ENCODE measurements at places on chromosomes 4 and X.

GRCh38 chrX:110006821-110007375 is 4.0 kb downstream of the TMEM164 start:
- DNase-seq = no peak

GRCh38 chr4:160044693-160045092 is 941.8 kb downstream of the RAPGEF2 start:
- DNase-seq = no peak

GRCh38 chrX:14825851-14826250 is 47.0 kb downstream of the FANCB start:
- no peak for DNase-seq

DNA sequence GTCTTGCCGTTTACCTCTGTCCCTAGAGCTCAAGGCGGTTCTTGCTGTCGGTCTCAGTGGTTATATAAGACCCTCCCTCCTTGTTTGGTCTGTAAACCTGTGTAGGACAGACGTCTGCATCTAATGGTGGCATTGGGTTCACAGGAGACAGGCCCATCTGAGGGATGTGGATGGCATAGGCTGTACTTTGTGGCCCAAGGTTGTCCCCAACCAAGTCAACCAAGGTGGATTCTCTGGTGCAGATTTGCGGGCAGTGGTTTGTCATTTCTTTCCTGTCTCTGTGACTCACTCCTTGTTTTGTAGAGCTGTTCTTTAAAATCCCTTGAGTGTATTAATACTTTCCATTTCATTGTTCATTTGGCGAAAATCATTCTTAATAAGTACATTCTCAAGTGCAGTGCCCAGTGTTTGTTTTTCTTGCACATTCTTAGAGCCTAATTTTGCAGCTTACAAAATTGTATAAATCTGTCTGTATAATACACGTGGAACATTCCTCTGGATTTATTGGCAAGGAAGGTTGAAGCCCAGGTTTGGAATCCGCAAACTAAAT is 68.0 kb upstream of the TLR2 start:
- no peak for DNase-seq

GRCh38 chrX:96464880-96465558 is 219.6 kb upstream of the DIAPH2 start:
- DNase-seq = no peak

GRCh38 chr4:154368060-154368459 is 123.5 kb downstream of the DCHS2 start:
- no peak for DNase-seq

DNA sequence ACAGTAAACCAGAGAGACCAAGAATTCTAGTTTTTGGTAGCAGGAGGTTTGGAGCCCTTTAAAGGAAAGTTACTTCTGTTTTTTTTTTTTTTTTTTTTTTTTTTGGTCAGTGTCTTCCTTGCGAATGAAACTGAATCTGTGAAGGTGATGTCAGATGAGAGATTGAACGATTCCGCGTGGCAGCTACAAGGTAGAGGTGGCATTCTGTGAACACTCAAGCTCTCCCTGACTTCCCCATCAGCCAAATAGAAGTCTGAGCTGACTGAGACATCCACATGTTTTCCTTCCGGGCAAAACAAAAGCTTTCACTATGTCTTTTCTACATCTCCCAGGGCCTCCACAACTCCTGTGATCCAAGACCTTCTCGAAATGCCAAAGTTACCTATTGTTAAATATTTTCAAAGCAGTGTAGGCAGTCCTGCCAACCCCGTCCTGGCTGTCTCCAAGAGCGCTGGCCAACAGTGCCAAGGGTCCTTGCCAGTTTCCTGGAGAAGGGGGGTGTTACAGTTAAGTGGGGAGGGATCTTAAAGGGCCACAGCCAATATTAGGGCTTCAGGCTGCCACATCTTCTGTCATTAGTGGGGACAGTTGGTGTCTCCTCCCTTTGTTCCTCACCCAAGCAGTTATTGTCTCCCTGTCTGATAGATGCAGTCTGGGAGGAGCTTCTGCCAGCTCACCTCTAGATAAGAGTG is 102.9 kb upstream of the SLC34A2 start:
- peak; percentile 24 for DNase-seq

GRCh38 chr4:105634402-105635080 is 73.9 kb downstream of the INTS12 start:
- no peak for DNase-seq

DNA sequence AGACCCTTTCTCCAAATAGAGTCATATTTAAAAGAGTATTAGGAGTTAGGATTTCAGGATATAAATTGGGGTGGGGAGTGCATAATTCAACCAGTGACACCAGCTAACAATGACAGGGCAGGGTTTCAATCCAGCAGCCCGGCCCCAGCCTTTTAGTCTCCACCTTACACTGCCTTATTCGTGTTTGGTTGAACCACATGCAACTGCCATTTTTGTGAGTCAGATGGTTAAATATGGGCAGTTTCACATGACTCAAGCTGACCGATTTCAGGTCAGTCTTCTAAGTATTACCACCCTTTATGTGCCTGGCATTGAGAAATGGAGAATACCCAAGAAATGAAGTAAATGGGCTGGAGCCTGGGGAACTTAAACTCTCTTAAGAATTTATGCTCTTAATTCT is 102.8 kb downstream of the STOX2 start:
- no peak for DNase-seq

GRCh38 chr4:106401157-106401556 is 32.6 kb upstream of the GIMD1 start:
- DNase-seq = no peak

DNA sequence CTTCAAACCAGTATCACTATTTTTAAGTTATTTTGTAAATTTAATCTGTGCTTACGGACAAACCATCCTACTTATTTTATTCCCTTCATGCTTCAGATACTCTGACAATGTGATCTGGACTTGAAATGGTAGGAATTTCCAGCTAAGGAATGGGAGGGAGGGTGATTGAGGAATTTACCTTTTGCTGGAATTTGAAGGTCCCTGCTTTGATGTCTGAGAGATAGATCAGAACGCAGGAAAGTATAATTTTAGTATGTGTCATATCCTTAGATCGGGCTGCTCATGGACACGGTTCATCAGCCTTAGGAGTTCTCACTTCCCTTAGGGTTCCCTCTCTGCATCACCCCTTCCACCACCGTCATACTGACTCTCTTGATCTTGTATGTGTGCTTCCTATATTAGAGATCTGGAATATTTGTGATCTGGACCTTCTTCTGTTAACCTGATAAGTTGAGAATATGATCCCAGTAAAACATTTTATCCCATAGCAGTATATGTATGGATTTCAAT is 16.8 kb downstream of the OCRL start:
- no peak for DNase-seq

- no peak for DNase-seq
Measured at GRCh38 chr4:104740161-104740560, 245.5 kb upstream of the CXXC4 start.

DNA sequence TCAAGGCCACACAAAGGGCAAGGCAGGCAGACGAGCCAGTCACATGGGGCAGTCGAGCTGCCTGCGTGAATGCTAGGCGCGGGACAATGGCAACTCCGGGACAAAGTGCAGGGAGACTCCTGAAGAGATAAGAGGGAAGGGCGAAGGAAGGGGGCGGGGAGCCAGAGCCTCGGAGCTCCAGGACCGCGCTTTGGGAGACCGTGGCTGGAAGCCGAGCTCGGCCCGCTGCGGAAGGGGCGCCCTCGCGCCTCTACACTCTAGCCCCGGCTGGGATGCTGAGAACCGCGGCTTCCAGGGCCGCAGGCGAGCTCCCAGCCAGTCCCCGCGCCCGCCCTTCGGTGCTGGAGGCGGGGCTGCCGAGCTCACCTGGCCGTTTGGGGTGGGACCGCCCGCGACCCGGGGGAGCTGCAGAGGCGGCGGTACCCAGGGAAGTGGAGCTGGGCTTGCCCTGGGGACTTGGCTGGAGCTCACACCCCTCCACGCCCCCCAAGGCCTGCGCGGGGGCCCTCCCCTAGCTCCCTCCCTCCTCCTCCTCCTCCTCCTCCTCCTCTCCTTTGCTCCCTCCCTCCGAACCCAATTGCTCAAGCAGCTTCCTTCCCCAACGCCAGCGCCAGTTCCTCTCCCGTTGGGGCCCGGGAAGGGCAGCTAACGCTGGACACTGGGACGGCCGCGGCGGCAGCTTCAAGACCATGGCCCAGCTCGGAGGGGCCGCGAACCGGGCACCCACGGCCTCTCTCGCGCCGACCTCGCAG is at the start of gene SOWAHD:
Gene SOWAHD (plus strand): TSS at position 610 of the 752 bp plus-strand sequence. CDS start 80 bp downstream, at position 690.
- DNase-seq = peak; percentile 48

DNA sequence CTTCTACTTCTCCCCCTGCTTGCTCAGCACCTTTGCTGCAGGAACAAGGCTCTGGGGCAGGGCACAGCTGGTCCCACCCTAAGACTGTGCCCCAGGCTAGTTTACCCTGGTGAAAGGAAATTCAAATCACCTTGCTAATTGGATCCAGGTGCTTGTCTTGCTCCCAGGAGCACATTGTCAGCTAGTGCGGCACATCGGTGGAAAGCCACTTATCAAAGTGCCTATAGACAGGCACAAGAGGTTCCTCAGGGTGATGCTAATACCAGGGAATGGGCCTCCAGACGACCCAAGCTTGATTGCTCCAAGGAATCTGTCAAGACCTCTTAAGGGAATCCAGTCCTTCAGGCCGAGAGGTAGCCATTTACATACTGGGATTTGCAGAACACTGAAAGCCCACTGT is 64.5 kb upstream of the PRPS1 start:
- DNase-seq = no peak

GRCh38 chr4:38067499-38067898 is 107.3 kb downstream of the PTTG2 start:
- no peak for DNase-seq

DNA sequence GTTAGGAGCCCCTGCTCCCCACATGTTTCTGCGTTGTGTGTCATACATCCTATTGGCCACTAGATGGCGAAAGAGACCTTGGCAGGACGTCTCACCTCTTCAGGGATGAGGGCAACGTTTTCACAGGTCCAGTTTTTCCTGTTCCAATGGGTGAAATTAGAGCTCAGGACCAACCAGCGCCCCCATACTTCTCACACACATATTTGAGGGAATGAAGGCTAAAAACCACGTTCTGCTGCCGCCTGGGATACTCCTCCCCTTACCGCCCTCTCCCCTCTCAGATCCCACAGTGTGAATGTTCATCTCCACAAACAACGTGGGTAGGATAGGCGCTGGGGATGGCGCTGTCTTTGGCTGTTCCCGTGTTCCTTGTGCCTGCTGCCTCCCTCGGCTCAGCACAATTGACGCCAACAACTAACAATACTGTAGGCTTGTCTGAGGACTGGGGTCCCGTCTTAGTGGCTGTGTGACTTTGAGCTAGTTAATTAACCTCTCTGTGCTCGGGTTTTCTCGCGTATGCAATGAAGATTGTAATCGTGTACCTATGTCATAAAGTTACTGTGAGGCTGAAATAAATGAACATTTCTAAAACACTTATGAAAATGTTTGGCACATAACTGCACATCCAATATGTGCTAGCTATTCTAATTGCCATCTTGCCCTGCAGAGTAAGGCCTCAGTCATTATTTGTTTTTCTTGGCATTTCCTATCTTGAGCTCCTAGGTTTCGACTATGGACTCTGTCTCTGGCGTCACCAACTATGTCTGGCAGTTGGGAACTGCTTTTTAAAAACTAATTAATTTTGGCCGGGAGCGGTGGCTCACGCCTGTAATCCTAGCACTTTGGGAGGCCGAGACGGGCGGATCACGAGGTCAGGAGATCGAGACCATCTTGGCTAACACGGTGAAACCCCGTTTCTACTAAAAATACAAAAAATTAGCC is 181.3 kb upstream of the STK26 start:
- DNase-seq = peak; percentile 71

- DNase-seq = no peak
Measured at GRCh38 chr4:92825791-92826190, 522.0 kb downstream of the GRID2 start.

- DNase-seq = no peak
Measured at GRCh38 chrX:50942471-50942870, 31.9 kb downstream of the BMP15 start.

- DNase-seq = no peak
Measured at GRCh38 chr4:36771411-36772153, 473.0 kb upstream of the NWD2 start.

GRCh38 chrX:97539970-97540519 is 656.3 kb downstream of the RPA4 start:
- no peak for DNase-seq

DNA sequence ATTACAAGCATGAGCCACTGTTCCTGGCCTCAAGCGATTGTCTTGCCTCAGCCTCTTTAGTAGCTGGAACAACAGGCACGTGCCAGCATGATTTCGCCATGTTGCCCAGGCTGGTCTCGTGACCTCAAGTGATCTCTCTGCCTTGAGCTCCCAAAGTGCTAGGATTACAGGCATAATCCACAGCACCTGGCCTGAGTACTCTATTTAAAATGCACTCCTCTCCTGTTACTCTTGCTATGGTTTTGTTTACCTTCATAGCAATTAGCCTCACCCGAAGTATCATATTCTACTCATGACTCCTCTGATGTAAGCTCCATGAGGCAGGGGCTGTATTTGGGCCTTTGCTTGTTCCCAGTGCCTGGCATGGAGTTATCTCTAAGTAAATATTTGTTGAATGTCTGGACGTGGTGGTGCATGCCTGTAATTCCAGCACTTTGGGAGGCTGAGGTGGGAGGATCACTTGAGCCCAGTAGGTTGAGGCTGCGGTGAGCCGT is 92.5 kb upstream of the SLC34A2 start:
- peak; percentile 52 for DNase-seq

DNA sequence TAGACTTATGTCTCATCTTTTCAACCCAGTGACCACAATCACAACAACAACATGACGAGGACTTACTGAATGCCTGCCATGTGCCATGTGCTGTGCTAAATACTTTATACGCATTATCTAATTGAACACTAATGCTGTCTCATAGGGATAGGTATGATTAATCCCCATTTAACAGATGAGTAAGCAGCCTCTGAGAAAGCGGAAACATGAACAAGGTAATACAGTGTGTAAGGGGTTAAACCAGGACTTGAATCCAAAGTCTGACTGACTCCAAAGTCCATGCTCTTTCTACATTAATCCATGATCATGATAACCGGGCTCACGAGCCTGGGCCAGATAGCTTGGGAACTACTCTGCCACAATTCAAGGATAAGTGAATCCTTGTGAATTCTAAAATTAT is 105.3 kb upstream of the MBNL3 start:
- DNase-seq = no peak

DNA sequence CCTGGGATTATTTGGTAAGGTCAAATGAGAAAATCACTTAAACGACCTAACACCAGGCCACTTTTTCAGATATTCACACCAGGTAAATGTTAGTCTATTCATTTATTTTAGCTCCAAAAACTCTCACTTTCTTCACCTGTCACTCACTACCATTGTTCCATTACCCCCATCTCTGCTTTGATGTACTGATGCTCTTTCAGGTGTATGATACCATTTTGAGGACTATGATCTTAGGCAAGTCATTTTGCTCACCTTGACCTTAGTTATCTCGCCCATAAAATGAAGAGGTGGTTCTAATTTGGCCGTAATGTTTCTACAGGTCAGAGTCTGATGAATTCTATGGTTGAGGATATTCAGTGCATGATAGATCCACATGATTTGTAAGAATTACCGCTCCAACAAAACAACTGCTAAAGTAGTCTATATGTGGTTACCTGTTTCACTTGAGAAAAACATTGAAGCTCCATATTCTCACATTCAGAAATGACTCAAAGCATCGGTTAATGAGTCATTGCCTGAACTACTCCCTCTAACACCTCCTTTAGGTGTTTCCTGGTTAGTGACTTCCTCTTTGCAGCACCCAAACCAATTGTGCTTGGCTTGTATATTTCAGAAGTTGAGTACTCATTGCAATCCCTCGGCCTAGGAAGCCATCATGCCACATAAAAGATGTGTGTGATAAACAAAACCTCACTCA is 4.5 kb downstream of the DTHD1 start:
- DNase-seq = peak; percentile 53

All from MCF 10A (cell line).